HT1080 (cell line): ENCODE measurements at places on chromosomes 6 and 20. TPM values are rescaled to one million over a fixed set of nuclear protein-coding genes. Genes with fewer than 3 reads are reported as not detected.

The CALHM5 gene
- total RNA-seq: 1.0 and 1.3 TPM in 2 replicates

The LRRC1 gene
- total RNA-seq: 4.7 and 6.1 TPM in 2 replicates

The EMILIN3 gene
- total RNA-seq: not detected in 2 replicates

The HDGFL1 gene
- not detected in 2 replicates for total RNA-seq

The MRPL18 gene
- total RNA-seq: 144 and 155 TPM in 2 replicates

The HFE gene
- 3.4 and 3.8 TPM in 2 replicates for total RNA-seq

The PRDM13 gene
- not detected in 2 replicates for total RNA-seq

The XKR7 gene
- not detected in 2 replicates for total RNA-seq

The CRISP2 gene
- total RNA-seq: not detected in 2 replicates

The MAS1 gene
- not detected in 2 replicates for total RNA-seq

The CTNNBL1 gene
- 41.2 and 43.1 TPM in 2 replicates for total RNA-seq

- peak; percentile 68 for DNase-seq
These were observed 30.9 kb upstream of the PTPRT start for GRCh38 chr20:43220612-43221011.

DNA sequence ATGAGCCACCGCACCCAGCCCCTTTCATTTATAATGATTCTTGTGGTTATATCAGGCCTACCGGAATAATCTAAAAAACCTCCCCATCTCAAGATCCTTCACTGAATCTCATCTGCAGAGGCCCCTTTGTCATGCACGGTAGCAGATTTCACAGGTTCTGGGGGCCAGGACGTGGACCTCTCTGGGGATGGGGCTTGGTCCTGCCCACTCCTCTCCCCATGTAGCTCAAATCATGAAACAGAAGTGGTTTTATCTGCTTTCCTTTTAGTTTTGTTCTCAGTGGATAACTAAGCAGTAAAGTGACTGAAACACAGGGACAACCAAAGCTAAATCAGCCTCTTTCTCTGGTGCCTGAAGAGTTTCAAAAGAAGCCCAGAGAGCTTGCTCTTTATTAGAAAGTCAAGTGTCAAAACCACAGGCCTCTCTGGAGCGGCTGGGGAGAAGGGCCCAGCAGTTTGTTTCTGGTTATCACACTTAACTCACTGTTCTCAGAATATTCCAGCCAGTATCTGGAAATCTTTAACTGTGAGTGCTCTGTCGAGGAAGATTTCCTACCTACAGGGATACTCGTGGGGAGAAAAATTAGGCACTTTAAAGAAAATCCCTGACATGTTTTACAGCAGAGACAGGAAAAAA, 60.6 kb upstream of the FAM184A start:
- DNase-seq: no peak

GRCh38 chr6:155436981-155437749, 18.5 kb downstream of the NOX3 start:
- DNase-seq: peak; percentile 7

- DNase-seq: peak; percentile 92
These were observed 226.0 kb downstream of the TPBG start for GRCh38 chr6:82589509-82590206.

GRCh38 chr6:147909640-147910039, 401.1 kb downstream of the SAMD5 start:
- peak; percentile 34 for DNase-seq

- DNase-seq: no peak
These were observed 21.1 kb downstream of the STX11 start for GRCh38 chr6:144171406-144171805.

DNA sequence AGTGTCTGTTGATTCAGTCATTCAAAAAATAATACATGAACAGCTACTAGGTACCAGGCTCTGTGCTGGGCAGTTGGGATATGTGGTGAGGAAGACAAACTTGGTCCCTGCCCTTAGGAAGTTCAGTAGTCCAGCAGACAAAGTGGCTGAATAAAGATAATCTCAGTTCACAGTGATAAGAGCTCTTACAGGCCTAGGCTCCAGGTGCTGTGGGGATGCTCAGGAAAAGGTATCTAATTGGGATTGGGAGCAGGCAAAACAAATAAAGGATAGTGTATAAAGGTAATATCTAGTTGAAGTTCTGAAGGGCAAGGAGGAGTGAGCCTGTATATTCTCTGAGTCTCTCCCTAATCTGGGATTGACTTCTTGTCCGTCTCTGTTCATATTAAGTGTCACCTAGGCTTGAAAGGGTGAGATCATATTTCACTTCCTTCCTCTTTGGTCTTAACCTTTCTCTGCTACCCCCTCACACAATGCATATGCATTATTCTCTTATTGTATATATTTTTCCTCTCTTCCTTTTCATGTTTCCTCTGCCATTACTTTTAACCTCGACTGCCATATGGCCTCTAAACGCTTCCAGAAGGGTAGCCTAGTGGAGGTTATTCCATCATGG, 13.5 kb downstream of the PTPN1 start:
- no peak for DNase-seq

DNA sequence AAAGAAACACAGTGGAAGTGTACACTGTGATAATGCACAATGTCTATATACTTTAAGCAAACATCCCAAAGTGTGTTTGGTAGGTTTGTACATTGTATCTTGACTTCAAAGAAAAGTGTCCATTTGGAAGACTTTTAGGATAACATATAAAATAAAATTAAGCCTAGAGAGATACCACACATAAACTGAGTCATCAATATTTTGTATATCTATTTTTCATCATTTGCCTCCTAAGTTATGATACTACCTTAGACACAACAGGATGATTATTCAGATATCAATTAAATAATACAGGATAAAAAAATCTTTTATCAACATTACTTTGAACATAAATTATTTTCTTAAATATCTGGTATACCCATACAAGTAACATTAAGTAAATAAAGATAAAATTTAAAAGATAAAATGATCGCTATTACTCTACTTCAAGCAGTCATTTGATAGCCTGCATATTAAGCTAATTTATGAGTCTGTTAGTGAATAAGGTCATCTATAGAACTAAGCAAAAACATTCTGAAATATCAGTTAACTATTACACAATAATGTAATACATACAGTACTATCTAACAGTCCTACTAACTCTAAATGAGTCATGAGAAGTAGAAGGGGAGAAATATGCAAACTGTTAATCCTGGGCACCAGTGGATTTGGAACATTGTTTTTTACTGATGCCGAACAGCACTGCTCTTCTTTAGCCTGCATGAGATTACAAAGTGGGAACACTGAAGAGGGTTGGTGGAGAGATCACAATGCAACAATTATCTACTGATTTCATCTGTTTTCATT, 158.4 kb upstream of the SIM1 start:
- DNase-seq: peak; percentile 11

- no peak for DNase-seq
These were observed 26.3 kb upstream of the TRAF3IP2 start for GRCh38 chr6:111631903-111632460.

GRCh38 chr6:107827541-107827940, 3.4 kb upstream of the SCML4 start:
- DNase-seq: no peak

GRCh38 chr20:36550790-36551299, 9.5 kb downstream of the MYL9 start:
- no peak for DNase-seq

DNA sequence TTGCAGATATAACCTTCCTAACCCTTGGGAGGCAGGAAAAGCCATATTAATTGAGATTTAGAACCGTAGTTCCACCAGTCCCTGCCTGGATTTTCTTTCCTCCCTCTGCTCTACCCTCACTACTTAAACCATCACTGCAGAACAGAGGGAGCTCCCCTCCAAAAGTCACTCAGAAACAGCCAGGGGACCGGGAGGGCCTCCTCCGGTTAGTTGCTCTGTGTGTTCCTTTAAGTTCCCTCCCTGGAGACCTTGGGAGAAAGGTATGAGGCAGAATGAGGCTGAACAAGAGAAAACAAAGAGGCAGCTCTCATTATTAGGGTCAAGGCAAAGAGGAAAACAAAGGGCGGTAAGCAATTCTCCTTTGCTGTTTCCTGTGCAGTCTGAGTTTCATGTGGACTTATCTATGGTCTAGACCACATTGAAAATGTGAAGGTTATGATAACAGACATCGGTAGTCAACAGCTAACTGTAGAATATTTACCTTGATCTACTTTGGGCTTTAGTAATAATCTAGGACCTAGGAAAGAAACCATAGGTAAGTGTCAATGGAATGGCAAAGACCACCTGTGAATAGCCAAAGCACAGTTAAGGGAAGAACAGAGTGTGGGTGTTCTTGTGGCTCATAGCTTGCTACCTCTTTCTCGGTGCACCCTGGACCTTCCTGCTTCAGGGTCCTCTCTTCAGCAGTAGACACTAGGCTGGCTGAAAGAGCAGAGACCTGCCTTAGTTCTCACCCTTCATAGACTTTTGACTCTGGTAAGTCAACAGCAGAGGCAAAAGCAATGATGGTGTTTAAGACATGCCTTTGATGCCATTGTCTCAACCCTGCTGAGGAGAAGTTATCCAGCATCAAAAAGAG, 250.9 kb upstream of the CITED2 start:
- DNase-seq: no peak

GRCh38 chr6:134322216-134322615, 4.3 kb upstream of the SGK1 start:
- no peak for DNase-seq

GRCh38 chr6:149751239-149751638, 1.7 kb downstream of the PCMT1 start:
- no peak for DNase-seq
